ENCODE measurements at places on chromosomes 11 and 22.

DNA sequence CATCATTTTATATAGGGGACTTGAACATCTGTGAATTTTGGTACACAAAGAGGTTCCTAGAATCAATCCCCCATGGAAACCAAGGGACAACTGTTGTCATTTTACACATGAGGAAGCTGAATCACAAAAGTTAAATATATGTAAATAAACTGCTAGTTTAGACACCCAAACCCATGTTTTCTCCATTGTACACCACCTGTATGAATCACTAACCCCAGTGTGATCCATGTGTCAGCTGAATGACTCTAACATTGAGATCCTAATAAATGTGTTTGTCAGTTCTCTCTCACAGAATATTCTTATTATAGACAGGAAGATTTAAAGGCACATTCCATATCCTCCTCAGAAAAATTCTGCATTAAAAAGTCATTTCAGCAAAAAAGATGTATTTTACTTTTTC, 83.3 kb downstream of the ATG16L2 start:
- H3K36me3 ChIP-seq = no peaks in the 10 kb centered on the region
- no peaks in the 10 kb centered on the region for H3K4me1 ChIP-seq
- H3K27me3 ChIP-seq = no peaks in the 10 kb centered on the region
- no peak for DNase-seq
- H3K4me3 ChIP-seq = no peak overlapping the region
- H3K27ac ChIP-seq = no peak overlapping the region

DNA sequence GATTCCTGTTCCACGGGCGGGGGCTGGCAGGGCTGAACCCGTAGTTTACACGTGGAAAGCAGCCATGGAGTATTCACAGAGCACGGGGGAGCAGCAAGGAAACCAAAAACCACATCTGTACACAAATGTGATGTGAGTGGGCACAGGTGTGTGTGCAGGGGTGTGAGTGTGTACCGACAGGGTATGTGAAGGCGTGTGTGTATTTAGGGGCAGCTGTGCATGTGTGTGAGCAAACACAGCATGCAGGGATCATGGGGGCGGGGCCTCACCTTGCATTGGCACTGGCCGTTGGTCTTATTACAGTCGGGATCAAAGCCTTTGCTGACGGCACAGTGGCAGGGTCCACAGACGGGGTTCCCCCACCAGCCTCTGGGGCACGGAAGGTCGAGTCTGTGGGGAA, 58.4 kb downstream of the TRMU start:
- no peaks in the 10 kb centered on the region for H3K27me3 ChIP-seq
- DNase-seq = no peak
- H3K27ac ChIP-seq = no peak overlapping the region
- H3K4me3 ChIP-seq = no peak overlapping the region
- H3K36me3 ChIP-seq = peaks cover 71% of the 10 kb centered on the region
- H3K4me1 ChIP-seq = peaks cover 28% of the 10 kb centered on the region

DNA sequence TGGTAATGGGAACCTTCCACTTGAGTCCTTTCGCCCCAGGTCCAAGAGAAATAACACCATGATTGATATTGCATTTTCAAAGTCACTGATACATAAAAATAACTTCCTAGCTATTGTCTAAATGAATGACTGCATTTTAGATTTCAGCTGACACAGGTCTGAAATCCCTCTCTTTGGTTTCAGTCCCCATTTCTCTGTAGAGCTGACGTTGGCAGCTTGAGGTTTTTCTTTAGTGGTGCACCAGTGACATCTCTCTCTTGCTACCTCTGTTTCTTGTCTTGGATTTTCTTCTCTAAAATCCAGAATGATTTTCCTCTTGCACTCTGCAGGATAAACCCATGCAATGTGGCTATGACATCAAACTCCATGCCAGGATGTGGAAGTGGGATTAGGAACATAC, 31.7 kb upstream of the SORL1 start:
- peaks cover 20% of the 10 kb centered on the region for H3K4me1 ChIP-seq
- H3K27me3 ChIP-seq = no peaks in the 10 kb centered on the region
- H3K27ac ChIP-seq = no peak overlapping the region
- H3K4me3 ChIP-seq = no peak overlapping the region
- H3K36me3 ChIP-seq = no peaks in the 10 kb centered on the region
- DNase-seq = no peak

DNA sequence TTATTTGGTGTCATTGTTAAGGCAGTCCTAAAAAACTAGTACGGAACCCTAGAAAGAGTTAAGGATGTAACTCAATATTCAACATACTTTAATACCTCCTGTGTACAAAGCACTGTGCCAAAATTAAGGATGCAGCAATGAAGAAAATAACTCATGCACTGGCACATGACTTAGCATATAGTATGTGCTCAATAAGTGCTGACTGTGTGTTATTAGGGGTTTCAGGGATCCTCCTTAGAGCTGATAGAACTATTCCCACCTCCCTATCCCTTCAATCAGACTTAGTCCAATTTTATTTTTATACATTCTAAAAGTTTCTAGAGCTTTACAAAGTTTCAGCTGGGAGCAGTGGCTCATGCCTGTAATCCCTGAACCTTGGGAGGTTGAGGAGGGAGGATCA, 6.1 kb upstream of the FEZ1 start:
- DNase-seq = no peak
- H3K36me3 ChIP-seq = no peaks in the 10 kb centered on the region
- H3K4me3 ChIP-seq = no peak overlapping the region
- no peaks in the 10 kb centered on the region for H3K4me1 ChIP-seq
- H3K27me3 ChIP-seq = no peaks in the 10 kb centered on the region

GRCh38 chr11:64687204-64687603, 35.8 kb downstream of the NRXN2 start:
- no peak for DNase-seq
- H3K4me1 ChIP-seq = peaks cover 34% of the 10 kb centered on the region
- no peaks in the 10 kb centered on the region for H3K27me3 ChIP-seq
- no peak overlapping the region for H3K4me3 ChIP-seq
- H3K36me3 ChIP-seq = no peaks in the 10 kb centered on the region

- H3K27me3 ChIP-seq = no peaks in the 10 kb centered on the region
- DNase-seq = no peak
- no peak overlapping the region for H3K27ac ChIP-seq
- no peaks in the 10 kb centered on the region for H3K4me1 ChIP-seq
- no peaks in the 10 kb centered on the region for H3K36me3 ChIP-seq
- no peak overlapping the region for H3K4me3 ChIP-seq
Measured at GRCh38 chr11:44883277-44883676, 67.4 kb downstream of the TP53I11 start.

DNA sequence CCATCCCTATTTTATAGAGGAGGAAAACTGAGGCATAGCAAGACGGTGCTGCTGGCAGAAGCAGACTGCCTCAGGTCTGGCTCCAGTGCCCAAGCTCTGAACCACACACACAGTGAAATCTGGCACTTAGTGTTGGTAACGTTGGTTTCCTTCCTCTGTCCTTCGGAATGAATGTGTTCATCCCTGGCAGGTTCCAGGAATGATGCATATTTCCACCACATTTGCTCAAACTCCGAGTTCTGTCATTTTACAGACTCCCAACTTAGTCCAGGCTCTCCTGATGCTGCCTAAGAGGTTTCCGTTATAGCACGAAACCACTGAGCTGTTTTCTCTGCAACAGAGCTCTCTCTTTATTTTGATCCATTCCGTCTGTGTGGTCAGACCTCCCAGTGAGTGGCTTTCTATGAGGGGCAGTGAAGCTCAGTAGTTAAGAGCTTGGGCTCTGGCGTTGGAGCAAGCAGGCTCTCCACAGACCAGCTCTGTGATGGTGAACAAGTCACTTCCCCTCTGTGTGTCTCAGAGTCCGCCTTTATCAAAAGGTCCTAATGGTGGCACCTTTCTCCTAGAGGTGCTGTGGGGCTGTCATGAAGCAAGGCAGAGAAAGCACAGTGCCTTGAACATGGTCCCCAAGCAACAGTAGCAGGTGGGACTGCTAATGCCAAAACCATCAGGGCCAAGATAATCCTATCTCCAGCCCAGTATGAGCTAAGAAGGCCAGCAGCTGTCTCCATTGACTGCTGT, 200.3 kb downstream of the MYO18B start:
- H3K36me3 ChIP-seq = no peaks in the 10 kb centered on the region
- H3K27ac ChIP-seq = no peak overlapping the region
- H3K4me1 ChIP-seq = no peaks in the 10 kb centered on the region
- DNase-seq = no peak

Data from esophagus squamous epithelium (tissue), 5 donors.